Activated CD4-positive, CD25-positive, alpha-beta regulatory T cell treated with anti-CD3 and anti-CD28 coated beads, Interleukin-2, amount 50 U/mL, for 24 hours (primary cell): ENCODE measurements at places on chromosomes 2 and 18.

- ATAC-seq, result no peak
These were observed 234.6 kb downstream of the EIPR1 start for GRCh38 chr2:3142961-3143571.

DNA sequence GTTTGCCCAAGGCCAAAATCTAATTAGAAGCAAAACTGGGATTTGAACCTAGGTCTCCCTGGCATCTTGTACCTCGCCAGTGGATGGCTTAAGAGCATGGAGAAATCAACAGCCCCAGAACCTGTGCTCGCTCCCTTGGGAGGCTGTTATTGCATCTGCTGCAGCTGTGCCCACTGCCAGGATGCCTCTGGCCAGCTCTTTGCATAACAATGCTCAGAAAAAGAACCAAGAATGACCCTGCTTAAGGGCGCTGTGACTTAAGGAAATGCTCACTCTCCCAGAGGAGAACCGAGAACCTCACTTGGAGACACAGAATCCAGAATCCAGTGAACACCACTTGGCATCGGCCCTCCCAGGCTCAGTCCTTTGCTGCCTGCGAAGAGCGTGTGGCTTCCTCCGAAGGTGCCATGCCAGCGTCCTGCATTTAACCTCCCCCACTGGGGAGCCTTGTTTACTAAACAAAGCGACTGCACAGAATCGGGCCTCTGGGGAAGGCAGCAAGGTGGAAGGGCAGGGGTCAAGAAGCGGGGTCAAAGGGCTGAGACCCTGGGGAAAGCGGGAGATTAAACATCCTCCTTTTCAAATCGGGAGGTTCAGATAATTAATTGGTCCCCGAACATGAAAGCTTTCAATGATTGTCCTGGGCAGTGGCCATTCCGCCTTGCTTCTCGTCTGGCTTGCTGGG lies 71.0 kb upstream of the BOD1L2 start:
- ATAC-seq, result no peak

GRCh38 chr2:200189964-200190363 lies 116.5 kb upstream of the SPATS2L start:
- no peak for ATAC-seq

GRCh38 chr2:199680482-199680881 lies 170.5 kb downstream of the FTCDNL1 start:
- ATAC-seq, result no peak

DNA sequence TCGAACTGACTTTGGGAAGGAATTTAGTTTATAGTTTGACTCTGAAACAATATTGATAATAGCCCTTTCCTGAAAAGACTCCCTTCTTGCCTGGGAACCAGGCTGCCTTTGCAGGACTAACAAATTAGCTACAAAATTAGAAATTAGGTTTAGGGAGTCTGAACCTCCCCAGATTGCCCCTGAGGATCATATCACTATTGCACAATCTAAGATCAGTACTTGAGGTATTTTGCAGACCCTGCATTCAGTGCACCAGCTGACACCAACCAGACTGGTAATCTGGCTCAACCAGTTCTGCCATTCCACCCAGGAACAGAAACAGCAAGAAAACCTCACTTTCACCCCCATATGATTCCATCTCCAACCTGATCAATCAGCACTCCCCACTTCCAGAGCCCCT lies 131.8 kb upstream of the GALNT5 start:
- ATAC-seq, result no peak

- no peak for ATAC-seq
These were observed 133.0 kb downstream of the SLC8A1 start for GRCh38 chr2:40318921-40319320.

DNA sequence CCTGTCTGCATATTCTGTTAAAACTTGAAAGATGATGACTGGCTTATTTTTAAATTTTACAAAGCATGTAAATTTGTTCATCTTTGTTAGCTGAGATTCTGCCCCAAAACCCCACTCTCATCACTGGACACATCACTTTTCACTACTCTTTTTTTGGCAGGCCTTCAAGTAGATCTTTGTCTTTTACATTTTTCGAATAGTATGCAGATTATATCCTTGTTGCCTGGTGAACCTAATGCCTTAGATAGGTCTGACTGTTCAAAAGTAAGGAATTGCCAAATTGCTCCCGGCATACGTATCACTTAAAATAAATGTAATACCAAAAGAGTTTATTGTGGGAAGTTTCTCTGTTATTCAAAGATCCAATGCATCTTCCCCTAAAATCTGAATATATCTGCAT lies 303.3 kb downstream of the XIRP2 start:
- ATAC-seq, result no peak

DNA sequence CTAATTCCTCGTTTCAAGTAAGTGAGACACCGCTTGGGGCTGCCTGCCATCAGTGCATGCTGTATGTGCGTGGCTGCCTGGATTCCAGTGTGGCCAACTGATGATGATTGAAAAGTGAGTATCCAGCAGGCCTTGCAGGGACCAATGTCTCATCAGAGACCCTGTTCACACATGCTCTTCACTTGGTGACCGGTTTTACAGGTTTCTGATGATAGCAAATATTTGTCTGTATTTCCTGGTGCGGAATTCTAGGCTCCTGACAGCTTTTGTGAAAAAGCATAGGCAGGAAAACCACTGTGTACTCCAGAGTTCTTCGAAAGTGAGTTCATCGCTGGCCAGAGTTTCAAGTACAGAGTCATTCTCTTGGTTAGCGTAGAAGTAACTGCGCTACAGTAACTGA lies 13.8 kb upstream of the YWHAQ start:
- no peak for ATAC-seq

- ATAC-seq, result no peak
These were observed 208.3 kb downstream of the ERBB4 start for GRCh38 chr2:212330263-212330662.

DNA sequence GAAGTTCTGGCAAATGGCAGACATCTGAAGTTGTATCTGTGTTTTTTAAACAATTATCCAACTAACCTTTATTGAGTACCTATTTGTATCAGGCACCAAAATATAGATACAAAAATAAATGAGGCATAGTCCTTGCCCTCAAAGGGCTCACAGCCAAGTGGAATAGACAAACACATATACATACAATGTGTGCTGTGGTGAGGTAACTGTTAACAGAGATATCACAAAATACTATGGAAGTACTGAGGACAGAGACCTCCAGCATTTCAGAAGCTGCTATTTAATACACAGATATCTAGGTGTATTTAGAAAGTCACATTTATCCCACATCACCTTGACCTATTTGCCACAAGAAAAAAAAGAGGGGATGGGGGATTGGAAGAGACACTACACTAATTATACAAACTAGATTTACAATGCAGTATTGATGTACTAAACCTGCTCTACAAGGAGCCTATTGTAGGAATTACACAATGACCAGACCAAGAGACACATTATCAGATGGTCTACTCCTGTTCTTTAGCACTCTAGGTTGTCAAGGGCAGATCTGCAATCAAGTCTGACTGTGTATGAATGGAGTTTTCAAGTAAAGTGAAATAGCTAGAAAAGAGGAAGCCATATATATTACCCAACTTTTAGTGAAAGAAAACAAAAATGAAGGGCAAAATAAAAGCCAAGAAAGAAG lies 62.2 kb downstream of the SPIRE1 start:
- ATAC-seq, result no peak

GRCh38 chr18:63799189-63799588 lies 24.0 kb downstream of the SERPINB7 start:
- no peak for ATAC-seq

GRCh38 chr2:112733456-112733855 lies 12.6 kb downstream of the NT5DC4 start:
- ATAC-seq, result no peak

DNA sequence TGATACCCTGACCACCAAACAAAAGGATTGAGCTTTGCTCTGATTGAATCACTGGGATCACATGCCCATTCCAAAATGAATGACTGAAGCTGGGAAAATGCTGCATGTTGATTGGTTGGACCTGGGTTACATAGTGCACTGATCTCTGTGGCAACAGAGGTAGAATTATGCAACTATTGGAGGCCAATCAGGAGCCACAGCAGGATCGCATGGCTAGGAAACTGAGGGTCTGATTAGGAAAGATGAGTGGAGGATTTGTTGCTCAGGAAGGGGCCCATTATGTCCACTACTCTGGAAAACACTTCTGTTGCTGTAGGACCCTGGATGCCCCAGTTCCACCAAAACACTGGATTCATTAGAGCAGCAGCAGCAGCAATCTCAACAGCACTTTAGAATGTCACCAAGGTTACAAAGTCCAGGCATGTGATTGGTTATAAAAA lies 25.9 kb upstream of the SGPP2 start:
- no peak for ATAC-seq

DNA sequence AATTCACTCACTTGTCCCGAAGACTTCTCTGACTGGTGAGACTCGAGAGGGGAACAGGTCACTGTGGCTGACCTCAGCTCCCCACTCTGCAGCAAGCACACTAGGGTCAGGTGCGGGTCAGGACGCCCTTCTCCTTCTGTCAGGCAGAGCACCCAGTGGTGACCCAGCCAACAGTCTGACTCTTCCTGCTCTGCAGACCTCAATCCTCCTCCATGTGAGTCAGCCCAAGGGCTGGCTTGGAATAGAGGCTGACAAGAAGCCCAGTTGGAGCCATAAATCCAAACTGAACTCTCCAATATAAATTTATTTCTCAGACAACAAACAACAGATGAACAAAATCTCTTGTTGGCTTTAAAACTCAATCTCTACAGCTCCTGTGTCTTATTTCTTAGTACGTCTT lies 253.1 kb downstream of the SH3BP4 start:
- no peak for ATAC-seq

- ATAC-seq, result peak; percentile 95
These were observed at the start of gene KIDINS220 for GRCh38 chr2:8836971-8837794. TSS of gene KIDINS220 (minus strand) at chr2:8837613. CDS start at chr2:8827093, 10,520 bp downstream.

- ATAC-seq, result no peak
These were observed 73.6 kb downstream of the ZNF521 start for GRCh38 chr18:25278394-25278793.

- no peak for ATAC-seq
These were observed 183.5 kb upstream of the ZNF521 start for GRCh38 chr18:25535495-25535894.

GRCh38 chr2:217956586-217957457 lies 46.0 kb downstream of the TNS1 start:
- no peak for ATAC-seq

DNA sequence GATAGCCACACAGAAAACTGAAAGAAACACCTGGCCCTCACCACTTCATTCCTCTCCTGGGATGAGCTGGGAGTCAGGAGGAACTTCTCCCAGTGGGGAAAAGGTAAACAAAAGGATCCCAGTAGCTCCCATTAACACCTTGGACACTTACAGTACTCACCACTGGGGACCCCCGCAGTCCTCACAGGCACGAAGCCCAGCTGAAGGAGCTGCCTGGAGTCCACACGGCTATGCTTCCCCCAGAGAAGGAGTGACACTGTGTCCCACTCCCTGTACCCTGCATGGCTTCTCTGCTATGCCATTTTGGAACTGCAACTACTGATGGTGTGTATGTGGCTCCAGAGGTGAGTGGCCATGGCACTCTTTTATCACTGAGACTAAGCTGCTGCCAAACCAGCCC lies 1565.1 kb downstream of the LRP1B start:
- ATAC-seq, result no peak

- no peak for ATAC-seq
These were observed 610.0 kb downstream of the KCNJ3 start for GRCh38 chr2:155308367-155309009.

DNA sequence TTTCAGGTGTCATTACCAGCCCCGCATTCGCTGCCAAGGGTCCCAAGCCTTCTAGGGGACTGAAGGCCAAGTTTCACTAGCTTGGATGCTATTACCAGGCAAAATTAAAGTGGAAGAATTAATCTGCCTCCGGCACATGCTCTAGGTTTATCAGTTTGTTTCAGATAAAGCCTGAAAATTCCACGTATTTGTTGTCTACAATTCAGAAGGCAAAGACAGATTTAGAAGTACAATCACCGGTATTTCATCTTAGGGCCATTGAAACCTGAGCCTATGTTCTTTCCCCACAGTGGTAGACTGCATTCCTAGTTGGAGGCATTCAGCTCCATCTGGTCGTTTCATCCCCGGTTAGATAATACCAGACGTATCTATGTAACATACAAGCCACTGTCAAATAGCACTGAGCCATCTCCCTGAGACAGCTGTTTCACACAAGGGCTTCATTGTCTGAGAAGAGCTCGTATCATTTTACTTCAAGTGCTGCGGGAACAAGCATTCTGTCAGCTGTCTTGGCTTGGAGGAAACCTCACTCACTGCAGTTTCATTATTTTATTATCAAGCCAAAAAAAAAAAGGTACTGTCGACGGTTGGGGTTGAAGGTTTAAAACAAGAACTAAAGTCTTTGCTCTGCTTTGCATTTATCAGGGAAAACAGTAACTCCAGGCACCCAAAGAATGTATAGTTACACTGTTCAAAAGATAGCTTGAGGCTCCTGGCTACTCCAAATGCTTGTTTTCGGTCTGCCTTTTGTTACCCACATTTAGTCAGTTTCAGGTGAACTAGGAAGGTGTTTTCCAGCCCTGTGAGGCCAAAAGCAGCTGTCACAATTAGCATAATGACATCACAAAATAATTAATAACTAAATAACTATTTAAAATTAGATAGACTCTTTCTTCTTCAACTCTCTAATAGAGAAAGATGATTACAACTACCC lies 76.7 kb downstream of the TGIF1 start:
- no peak for ATAC-seq

GRCh38 chr2:105869341-105869740 lies 124.6 kb downstream of the NCK2 start:
- no peak for ATAC-seq

DNA sequence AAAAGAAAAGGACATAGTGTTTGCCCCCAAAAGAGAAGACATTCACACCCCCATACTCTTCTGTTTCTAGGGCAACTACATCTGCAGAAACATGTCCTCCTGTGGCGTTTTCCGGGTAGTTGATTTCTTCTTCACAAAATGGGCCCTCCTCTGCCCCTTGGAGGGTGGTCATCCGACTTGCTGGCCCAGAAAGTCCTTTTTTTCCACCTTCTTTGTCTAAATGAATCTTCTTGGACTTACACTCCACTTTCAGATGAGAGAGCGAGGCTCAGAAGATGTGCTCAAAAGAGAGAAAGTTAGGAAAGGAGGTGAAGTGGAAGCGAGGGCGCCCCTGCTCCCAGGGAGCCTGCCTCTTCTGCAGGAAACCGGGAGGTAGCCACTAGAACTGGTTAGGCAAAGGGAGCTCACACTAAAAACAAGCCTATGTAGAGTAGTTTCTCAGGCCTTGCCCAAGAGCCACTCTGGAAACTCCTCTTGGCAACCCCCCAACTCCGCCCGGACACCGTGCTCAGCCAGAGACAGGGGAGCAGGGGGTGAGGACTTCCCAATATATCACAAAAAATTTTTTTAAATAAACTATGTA lies 10.2 kb upstream of the SIX3 start:
- no peak for ATAC-seq

- peak; percentile 98 for ATAC-seq
These were observed 33.6 kb downstream of the PLCL1 start for GRCh38 chr2:197838036-197838435.

DNA sequence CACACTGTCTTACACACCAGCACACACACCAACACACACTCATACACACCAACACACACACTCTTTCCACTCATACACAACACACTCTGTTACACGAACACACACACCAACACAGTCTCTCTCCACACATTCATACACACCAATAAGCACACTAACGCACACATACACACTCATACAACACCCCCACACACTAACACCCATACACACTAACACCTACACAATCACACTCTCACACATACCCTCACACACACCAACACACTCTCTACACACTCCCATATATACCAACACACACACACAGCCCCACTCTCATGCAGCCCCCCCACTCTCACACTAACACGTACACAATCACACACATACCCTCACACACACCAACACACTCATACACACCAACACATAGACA lies 123.8 kb downstream of the DYSF start:
- ATAC-seq, result no peak
